Stimulated activated CD8-positive, alpha-beta memory T cell treated with anti-CD3 and anti-CD28 coated beads, Interleukin-2, amount 100 ng/mL, for 1 hour (primary cell): ENCODE measurements at places on chromosomes 4 and X.

DNA sequence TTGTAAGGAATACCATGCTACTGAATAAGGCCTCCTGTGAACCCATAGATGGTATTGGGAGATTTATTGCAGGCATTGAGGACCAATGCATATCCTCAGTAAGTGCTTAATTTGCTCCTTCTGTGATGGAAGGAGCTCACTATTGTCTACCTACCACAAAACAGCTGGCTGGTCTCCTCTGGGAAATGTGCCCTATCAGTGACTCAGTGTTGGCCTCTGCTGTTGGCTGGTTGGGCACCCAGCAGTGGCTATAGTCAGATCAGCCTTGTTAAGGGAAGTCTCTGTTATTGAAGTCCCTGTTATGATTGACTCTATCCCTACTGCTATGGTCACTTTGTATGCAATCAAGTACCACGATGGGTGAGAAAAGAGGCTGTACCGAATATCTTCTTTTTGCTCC, 27.5 kb upstream of the OTUD4 start:
- DNase-seq: no peak

DNA sequence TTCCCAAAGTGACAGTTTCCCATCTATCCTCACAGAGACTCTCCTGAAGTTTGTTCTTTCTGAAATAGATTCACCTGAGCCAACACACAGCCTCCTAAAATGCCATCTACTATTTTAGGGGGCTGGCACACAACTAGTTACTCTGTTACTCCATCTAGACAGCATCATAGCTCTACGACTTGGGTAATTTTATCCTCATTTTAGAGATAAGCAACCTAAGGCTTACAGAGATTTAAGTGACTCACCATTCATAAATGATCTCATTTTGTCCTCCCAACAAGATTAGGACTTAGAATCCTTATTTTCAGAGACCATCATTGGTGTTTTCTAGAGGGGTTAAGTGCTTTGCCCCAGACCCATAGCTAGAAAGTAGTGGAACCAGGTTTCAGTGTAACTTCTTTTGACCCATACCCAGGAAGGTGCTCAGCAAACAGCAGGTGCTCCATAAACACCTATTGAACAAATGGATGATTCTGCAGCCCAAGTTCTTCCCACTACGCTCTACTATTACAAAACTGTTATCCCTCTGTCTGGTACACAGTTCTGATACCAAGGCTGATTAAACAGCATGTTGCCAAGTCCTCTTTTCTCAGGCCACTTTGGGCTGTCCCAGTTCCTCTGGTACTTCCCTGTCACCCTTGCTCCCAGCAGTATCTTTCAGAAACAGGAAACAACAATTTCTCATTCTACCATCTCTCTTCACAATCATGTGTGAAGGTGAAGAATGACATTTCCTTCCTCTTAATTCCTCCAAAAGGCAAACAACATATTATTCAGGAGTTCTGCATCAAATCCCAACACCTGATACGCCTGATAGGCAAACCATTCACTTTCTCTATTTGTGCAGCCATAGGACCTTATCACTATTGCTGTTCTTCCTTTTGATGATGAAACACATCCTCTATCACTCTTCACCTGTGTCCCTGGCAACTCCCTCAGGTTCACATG, 304.7 kb upstream of the TAPT1 start:
- DNase-seq: no peak

DNA sequence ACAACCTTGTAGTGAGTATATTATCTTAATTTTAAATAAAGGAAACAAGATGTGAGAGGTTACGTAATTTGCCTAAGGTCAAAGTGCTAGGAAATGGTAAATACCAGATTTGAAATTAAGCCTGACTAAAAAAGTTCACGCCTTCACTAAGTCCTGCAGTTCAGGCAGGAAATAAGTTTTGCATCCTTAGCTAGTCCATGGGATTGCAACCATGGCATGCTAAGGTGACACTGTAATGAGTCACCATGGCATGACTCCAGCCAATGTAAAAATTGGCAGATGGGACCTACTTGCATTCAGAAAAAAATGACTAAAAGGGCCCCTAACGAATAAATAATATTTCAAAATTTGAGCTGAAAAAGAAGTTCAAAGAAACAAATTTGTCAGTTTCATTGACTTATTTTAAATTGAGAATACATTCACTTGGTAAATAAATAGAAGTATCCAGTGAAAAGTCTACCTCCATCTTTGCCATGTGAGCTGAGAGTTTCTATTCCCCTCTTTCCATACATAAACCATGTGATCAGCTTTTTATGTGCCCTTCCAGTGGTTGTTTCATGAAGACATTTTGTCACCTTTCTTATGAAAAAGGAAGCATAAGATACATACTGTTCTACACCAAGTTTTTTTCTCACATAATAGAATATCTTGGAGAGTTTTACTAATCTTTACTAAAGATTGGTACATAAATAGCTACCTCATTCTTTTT, 72.4 kb downstream of the ANKRD50 start:
- no peak for DNase-seq

DNA sequence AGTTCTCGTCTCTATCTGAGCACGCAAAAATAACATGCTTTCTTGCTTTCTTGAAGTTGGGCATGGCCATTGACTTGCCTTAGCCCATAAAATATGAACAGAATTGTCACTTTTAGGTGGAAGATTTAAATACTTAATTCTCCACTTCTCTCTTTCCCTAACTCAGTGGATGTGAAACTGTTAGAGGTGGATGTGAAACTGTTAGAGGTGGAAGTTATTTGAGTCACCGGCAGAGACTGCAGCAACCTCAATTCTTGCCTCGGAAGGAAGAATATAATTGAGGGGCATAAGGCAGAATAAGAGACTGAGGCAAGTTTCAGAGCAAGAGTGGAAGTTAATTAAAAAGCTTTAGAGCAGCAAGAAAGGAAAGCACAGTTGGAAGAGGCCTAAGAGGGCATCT, 2.8 kb upstream of the PARM1 start:
- DNase-seq: no peak

GRCh38 chrX:107857837-107858236, 32.2 kb downstream of the MID2 start:
- no peak for DNase-seq

DNA sequence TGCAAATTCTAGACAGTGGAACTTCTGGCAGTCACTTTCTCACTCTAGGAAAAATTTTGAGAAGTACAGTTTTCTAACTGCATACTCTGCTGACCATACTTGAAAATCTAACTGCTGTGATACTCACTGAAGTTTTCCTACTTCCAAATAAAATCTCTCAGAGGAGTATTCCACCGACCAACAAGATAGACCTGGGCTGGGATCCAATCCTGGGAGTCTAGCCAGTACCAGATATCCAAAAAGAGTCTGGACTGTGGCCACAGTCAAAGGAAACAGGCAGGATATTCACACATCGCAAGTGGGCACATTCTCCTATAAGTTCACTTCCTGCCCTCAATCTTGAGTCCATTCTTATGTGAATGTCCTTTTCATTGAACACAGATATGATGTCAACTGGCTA, 1138.7 kb upstream of the PCDH7 start:
- DNase-seq: no peak

DNA sequence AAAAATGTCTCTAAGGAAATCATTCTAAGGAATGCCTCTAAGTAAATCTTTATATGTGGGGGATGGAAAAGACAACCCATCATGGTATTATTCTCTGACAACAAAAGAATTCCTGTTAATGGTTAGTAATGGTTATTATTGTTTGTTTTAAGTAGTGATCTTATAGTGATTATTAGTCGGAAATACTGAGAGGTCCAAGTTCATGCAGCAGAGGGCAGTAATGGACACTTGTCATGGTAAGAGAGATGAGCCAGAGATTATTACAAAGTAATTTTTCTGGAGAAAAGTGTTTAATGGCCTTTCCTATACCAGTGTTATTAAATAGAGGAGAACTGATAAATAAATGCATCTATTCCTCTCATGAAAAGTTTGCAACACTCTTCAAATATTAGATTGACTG, 8.1 kb upstream of the DKK2 start:
- no peak for DNase-seq

DNA sequence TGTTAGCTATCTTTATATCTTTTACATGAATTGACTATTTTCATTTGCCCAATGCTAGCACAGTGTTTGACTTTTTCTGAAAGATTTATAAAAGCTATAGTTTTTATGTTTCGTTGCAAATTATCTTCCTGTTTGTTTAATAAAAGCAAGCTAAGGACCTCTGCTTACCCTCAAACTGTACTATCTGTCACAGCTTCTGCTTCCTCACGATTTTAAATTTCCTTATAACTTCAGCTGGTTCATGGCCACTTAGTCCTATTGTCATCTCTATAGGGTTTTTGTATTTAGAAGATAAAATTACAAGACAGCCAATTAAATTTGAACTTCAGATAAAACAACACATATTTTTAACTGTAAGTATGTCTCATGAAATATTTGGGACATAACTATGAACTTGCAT, 494.0 kb downstream of the PDGFC start:
- DNase-seq: no peak

GRCh38 chr4:44679060-44679459, 840 bp downstream of the GUF1 start:
- no peak for DNase-seq

- no peak for DNase-seq
Observed at GRCh38 chr4:4439782-4440181, 52.9 kb downstream of the NSG1 start.
